Stimulated activated CD4-positive, alpha-beta T cell treated with anti-CD3 and anti-CD28 coated beads, Interleukin-1b, Interleukin-23, amount 100 ng/mL, for 48 hours (primary cell): ENCODE measurements at places on chromosomes 3 and 15.

- DNase-seq = no peak
Measured at GRCh38 chr3:125148016-125148812, 64.3 kb downstream of the SLC12A8 start.

GRCh38 chr3:64262574-64263114 lies 37.4 kb upstream of the PRICKLE2 start:
- DNase-seq = no peak

DNA sequence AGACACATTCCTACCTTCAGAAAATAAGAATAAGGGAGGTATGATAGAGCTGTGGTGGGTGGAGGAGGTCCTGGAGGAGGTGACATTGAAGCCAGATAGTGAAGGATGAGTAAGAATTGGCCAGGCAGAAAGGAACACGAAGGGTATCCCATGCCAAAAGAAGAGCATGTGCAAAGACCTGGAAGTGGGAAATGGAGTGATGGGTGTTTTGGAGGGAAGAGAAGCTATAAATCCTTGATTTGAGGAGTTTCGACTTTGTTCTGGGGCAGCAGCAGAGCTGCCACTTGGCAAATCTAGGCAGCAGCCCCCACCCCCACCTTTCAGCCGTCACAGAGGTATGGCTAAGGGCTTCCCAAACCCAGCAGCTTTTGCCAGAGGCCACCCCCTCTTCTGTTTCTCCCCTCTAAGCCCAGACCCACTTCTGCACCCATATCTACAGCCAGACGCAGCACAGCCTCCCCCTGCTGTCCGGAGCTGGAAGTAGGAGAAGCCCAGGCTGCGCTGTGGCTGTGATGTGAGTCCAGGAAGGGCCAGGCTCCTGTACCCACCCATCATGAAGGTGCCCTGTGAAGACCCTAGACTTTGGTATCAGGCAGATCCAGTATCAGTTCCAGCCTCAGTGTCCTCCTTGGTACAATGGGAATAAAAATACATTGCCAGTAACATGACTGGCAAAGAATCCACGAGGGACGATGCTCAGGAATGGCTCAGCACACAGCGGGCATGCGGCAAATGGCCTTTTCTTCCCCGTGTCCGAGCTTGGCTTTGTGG lies 188.7 kb upstream of the LINGO1 start:
- peak; percentile 46 for DNase-seq

DNA sequence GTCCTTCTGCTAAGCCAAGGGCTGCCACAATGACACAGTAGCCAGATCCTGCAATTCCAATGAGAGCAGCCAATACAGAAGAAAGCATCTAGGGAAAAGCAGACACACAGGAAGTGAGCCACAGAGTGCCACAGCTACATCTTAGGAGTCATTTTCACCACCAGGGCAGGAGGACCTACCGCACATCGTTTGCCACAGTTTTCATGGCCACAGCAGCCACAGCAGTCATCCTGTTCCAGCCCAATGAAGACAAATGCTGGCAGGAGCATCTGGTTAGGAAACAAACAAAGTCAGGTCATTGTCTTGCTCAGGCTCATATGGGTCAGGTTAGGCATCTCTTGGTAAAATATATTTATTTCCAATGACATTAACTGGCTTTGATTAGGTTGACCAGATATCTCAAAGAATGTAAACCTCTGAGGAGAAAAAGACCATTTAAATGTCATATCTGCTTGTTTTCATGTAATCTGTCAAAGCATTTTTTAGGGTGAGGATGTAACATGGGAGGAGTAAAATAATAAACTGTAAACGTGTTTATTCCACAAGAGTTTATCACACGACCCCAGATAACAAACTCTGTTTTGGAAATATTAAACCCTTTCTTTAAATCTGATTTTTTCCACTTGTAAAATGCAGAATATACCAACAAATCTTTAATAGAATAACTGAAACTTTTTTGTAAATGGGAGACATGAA lies 1.8 kb downstream of the TM4SF1 start:
- DNase-seq = no peak

DNA sequence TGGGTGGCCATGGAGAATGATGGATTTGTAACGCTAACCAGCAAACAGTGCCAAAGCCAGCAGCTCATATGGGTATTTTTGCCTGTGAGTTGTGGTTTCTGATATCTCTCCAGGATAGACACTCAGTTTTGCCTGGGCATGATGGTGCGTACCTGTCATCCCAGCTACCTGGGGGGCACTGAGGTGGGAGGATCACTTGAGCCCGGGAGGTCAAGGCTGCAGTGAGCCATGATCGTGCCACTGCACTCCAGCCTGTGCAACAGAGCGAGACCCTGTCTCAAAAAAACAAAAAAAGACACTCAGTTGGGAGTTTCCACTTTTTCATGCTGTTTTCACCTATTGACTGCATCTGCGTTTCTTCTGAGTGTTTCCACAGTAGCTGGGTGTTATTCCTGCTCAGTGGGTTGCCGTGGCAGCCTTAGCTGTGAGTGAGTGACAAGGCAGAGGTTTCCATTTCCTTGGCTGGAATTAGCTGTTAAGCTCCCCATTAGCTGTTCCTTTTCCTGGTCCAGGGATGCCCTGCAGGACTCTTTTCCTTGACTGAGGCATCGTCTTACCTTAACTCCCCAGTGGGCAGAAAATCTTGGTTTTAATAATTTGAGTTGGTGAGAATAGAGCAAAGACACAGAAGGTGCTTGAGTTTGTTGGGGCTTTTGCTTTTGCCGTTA lies 14.2 kb upstream of the RPP14 start:
- no peak for DNase-seq

DNA sequence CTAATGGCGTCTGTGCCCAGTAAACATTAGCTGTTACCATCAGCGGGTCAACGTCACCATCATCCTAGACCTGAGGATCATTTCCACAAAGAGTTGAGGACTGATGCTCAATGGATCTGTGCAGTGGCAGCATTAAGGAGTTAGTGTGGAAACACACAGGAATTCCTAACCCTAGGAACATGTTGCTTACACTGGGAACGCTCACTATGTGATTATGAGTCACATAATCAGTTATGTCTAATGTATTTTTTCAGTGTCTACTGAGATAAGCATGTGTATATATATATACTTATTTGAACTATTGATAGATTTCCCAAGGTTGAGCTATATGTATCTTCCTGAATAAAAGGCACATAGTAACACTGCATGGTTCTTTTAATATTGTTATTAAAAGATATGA lies 19.0 kb downstream of the ARNT2 start:
- DNase-seq = no peak

- no peak for DNase-seq
Measured at GRCh38 chr15:91128016-91128415, 28.0 kb downstream of the SV2B start.

DNA sequence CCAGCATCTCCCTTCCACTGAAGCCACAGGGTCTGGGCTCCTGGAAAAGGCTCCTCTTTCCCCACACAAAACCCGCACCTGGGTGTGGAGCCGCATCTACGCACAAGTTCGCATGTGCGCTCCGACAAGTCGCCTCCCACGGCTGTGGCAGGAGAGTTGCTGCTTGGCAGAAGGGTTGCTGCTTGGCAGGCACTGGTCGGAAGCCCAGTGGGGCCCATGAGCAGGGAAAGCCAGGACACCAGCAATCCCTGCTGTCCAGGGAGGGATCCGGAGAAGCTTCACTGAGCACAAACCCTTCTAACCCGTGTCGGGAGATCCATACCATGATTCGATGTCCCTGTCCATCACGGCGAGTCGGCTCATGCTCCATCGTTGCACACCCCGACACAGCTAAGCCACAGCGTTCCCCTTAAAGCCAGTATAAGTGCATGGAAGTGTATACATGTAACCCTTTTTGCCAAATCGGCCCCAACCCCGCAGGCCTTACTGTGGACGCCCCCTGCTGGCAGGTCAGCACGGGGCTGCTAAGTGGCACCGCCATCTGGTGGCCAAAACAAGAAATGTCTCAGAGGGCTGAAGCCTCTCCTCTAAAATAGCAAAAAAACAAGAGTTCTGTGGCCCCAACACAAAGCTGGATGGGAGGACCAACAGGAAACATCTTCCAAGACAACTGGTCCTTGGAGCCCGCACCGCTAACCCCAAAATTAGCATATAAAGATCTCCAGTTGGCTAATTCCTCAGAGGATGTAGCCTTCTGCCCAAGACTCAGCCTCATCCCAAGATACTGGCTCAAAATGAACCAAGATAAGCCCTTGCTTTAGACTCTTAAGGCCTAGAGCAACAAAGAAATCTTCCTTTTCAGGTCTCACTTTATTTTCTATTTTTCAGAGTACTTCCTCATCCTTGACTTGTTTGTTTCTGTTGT lies 8.3 kb downstream of the ANKRD63 start:
- peak; percentile 87 for DNase-seq

DNA sequence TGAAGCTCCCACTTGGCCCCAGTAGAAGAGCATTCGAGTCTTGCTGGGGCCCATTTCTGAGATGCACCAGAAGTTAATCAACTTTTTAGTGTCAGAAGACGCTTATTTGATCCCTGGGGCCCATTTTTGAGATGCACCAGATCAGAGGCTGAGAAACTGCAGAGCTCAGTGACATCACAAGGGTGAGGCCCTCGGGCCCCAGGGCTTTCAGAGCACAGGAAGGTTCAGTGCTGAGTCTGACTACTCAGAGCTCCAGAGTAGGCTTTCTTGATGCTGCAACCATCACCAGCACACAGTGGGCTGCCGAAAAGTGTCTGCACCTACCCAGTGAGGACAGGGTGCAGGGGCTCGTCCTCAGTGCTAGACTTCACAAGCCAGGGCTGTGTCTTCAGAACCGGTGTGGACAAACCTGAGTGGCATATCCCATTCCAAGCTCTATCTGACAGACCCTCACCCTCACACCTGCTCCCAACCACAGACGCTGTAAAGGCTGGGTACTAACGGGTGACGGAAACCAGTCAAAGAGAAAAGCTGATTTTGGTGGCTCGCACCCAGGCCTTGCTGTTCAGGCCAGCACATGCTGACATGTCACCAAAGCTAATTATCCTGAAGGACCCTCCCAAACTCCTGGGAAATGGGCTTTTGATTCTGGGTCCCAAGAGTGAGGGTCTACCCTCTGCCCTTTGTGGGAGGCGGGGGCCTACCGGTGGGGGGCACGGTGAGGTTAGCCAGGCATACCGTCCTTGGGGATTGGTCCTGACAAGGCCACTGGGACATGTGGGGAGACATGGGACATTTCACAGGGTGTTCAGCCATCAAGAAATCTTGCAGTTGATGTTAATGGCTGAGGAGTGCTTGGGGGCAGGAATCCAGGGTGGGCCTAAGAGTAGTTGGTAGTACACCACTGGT lies 83.0 kb downstream of the PDCD6IP start:
- DNase-seq = no peak

DNA sequence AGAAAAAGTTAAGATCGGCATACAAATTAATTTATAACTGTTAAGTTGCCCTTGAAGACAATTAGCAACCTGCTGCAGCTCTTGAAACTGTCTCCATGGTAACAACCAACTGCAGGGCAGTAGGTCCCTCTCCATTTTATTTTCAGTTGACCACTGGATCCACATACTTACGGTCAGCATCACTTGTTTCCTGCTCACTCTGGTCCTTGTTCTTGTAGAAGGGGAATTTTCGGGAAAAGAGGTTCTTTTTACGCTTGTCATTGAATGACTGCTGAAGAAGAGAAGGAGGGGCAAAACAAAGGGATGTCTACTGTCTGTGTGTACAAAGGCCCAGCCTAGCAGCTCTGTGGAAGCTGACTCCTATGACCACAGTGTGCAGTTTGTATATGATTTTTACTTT lies 46.8 kb upstream of the MELTF start:
- DNase-seq = no peak

- DNase-seq = no peak
Measured at GRCh38 chr3:8317661-8318649, 183.7 kb upstream of the LMCD1 start.

DNA sequence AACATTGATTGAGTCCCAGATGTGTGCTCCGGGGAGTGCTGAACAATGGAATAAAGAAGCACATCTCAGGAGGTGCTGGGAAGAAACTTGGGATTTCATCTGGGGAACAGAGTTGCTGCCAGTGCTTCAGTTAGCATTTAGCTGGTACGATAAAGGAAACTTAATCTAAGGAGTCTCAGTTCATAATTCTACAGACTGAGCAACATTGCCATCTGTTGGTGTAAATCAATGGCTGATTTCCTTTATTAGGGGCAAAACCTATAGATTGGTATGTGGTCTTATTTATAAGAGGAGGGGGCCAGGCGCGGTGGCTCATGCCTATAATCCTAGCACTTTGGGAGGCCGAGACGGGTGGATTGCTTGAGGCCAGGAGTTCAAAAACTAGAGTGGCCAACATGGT lies 8.9 kb downstream of the MKRN2OS start:
- DNase-seq = no peak

DNA sequence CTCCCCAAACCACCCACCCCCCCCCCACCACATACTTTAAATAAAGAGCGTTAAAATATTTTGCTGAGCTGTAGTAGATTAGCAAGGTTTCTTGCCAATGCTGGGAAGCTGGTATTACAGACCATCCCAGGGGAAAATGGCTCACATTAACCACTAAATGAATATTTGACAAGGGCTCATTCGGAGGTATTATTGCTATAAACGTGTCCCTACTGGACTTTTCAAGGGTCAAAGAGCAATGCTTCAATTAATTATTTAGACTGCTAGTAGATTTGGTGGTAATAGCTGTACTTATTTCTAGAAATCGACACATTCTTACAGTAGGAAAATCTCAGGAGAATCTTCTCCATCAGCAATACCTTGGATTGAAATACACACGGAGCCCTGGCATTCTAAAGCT lies 5.2 kb downstream of the SOX2 start:
- DNase-seq = no peak

DNA sequence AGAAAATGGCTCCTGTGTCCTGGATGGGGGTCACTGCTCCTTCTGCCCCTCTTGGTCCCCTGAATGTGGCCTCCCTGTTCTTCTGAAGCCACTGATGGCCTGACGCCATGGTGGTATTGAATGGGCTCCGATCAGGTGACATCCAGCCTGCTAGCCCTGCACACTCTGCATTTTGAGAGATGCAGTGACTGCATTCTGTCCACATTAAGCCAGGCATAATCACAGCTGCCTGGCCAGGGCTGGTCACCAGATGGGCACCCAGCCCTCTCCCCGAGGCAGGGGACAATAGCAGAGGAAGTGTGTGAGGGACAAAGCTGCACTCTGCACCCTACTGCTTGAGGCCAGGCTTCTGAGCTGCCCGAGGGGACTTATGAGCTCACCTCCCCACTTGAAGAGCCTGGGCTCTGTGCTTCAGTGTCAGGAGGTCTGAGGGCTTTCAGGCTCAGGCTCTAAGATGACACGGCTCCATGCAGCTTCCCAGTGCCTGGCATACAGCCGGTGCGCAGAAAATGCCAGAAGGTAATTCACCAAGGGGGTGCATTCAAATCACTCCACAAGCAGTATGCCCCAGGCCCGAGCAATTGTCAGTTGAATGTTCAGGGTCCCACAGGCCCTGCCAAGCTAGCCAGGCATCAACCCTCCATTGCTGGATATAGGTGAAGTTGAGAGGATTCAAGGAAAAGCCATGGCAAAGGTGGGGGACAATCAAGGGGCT lies 56.8 kb downstream of the WNT7A start:
- DNase-seq = no peak

DNA sequence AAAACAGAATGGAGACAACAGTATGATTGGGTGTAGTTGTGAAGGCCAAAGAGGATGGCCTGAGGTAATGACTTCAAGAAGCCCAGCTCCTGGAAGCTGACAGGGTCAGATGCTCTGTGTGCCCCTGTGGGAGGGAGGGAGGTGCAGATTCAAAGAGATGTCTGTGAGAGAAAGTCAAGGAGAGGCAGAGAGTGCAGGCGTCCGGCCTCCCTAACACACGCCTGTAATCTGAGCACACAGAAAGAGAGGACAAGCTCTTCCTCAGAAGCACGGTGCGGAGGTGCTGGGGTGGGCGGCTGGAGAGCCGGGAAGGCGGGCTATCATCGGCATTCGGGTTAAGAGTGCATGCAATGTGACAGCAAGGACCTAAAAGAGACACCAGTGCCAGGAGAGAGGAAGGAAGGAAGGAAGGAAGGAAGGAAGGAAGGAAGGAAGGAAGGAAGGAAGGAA lies 238.2 kb upstream of the HES1 start:
- no peak for DNase-seq
